CD4-positive, alpha-beta T cell treated with Interleukin-17A for 1 hour (primary cell): ENCODE measurements at places on chromosomes 2 and 18.

DNA sequence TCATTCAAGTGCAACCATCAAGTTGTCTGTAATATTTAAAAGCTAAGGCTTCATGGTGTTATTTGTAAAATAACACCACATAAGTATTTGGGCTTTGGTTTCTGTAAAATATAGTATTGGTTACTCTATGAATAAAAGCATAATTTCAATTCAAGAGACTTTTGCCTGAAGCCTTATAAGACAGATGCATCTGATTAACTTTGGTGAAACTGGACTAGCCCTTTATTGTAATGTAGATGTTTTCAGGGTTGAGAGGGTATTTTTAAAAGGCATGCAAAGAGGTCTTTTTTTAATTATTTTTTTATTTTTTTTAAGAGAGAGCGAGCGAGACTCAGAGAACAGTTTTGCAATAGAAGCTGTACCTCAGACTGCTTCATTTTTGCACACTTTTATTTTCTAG, 66.5 kb downstream of the ASXL3 start:
- no peak for DNase-seq

DNA sequence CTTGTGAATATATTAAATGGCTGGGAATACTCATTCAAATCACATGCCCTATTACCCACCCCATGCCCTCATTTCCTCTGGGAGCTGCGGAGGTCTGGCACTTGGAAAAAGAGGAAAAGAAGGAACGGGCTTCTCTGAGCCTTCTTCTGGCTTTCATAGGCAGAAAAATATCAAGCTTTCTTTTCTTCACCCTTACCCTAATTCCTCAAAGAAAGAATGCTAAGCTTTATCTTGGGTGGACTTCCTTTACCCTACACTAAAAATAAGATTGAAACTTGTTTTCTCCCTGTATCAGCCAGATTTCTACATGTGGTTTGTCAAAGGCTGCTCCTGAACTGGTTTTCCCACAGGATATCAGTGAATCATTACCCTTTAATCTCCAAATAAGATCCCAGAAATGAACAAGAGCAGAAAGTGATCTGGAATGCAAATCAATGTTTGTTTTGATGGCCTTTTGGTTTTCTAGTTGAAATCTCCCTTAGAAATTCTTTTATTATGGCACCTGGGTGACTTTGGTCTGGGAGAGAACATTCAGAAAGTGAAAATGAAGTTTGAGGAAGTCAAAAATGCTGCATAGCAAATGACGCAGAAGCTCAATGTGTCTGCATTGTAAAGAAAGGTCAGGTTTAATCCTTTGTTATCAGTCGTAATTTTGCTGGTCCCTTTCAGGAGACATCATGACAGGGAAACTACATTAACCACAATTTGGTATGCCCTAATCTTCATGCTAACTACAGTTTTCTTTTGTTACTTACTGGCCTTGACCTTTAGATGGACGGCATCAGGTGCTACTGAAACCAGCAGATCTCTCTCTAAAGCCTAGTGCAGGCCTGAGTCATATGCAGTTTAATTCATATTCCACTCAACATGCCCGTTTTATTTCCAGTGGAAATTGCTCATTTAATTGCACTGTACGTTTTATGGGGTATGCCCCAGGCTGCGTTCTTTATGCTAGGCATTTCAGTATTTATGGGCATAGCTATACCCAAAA, 46.6 kb upstream of the HNRNPA3 start:
- peak; percentile 31 for DNase-seq

DNA sequence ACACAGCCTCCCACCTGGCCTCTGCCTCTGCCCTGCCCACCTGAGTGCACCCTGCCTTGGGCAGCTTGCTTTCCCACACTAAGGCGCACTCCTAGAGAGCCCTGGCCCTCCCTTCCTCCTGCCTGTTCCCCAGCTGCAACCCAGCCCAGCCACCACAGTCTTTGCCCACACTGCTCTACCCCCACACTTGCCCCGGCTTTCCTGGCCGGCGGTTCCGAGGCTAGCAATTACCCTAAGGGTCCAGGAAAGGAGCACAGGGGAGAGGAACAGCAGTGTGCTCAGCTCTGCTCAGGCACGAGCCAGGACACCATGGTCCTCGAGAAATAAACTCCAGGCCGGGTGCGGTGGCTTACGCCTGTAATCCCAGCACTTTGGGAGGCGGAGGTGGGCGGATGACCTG, 237.8 kb upstream of the RAB6C start:
- no peak for DNase-seq

- DNase-seq: no peak
Measured at GRCh38 chr2:233965032-233965603, 47.9 kb downstream of the TRPM8 start.

DNA sequence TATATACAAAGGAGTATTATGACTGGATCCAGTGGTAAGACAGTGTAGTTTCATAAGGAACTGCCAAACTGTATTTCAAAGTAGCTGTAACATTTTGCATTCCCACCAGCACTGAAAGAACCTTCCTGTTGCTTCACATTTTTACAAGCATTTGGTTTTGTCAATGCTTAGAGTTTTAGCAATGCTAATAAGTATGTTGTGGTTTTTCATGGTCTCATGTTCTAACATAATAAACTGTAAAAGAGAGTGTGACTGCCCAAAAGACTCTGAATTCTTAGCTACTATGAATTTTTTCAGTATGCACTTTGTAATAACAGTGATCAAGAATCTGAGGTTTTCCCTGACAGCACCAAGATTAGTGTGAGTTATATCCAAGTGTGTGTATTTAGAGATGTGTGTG, 604.2 kb downstream of the XIRP2 start:
- no peak for DNase-seq

DNA sequence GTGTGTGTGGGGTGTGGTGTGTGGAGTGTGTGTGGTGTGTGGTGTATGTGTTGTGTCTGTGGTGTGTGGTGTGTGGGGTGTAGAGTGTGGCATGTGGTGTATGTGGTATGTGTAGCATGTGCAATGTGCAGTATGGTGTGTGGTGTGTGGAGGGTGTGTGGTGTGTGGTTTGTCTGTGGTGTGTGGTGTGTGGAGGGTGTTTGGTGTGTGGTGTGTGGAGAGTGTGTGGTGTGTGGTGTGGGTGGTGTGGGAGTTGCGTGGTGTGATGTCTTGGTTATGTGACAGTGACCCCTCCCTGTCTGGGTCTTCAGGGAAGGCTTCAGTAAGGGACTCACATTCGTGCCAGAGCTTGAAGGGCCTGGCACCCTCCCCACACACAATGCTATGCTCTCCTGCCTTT, 718.2 kb upstream of the SOX11 start:
- no peak for DNase-seq

- DNase-seq: peak; percentile 74
Measured at GRCh38 chr18:48814490-48815178, 136.1 kb downstream of the SMAD7 start.

- DNase-seq: peak; percentile 14
Measured at GRCh38 chr2:218570850-218571249, 2.2 kb downstream of the CNOT9 start.

DNA sequence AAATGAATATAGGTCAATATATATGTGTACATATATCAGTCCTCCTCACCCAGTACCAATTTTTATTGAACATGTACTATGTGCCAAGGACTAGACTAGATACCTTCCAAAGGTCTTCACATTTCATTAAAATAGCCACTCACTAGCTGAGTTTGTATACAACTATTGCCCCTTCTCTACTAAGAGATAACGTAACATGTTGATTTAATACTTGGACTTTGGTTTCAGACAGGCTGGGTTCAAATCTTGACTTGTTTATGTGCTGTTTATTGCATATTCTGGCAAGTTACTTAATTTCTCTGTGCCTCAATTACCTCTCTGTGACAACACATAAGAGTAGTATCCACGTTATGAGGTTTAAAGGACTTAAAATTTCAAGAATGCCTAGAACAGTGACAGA, 184.5 kb downstream of the MTX2 start:
- DNase-seq: no peak

- DNase-seq: no peak
Measured at GRCh38 chr2:42916324-42916723, 123.9 kb upstream of the HAAO start.

- DNase-seq: no peak
Measured at GRCh38 chr2:144679942-144680341, 160.0 kb upstream of the ZEB2 start.

DNA sequence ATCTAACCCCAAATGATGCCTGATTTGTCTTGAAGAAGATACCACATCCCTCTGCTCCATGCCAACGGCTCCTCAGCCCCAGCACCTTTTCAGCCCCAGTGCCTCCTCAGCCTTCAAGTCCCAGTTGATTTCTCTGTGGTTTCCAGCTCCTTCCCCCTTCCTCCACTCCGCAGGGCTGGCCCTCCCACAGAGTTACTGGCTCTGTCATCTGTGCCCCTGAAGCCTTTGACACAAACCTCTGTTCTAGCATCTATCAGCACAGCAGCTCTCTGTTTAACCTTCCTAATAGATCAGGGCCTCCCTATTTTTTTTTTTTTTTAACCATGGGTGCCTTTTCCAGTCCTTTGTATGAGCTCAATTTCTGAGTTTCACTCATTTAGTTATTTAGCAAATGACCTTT, 201.3 kb upstream of the CXCR4 start:
- DNase-seq: no peak

DNA sequence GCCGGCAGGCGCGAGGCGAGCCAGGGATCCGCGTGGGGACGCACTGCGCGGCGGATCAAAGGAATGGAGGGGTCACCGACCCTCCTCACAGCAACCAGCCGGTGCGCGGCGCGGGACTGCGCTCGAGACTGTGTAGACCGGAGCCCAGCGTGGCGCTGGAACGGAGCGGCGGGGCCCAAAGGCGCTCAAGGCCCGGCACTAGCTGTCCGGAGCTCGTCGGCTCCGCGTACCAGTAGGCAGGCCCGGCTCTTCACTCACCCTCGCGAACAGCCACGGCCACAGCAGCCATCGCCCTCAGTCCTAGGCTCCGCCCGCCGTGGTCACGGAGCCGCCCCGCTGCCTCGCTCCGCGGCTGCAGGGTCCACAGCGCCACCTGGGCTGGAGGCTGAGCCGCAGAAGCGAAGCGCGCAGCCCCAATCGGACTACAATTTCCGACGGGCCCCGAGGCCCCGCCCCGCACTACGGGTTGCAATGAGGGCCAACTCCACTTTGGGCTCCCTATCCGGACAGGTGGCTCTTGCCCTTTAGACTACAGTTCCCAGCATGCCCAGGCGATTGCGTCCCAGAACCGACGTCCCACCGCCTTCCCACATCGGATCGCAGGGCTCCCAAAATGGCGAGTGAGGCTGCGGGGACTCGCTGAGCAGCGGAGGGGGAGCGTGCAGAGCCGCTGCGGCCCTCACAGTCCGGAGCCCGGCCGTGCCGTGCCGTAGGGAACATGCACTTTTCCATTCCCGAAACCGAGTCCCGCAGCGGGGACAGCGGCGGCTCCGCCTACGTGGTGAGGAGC, at the start of the genes EIF2B4 and SNX17:
TSS of gene EIF2B4 (minus strand) at position 313 of the 790 bp plus-strand sequence. CDS start at position 289, 24 bp downstream.
TSS of gene SNX17 (plus strand) at position 591 of the 790 bp plus-strand sequence. CDS start at position 719, 128 bp downstream.
- peak; percentile 100 for DNase-seq

DNA sequence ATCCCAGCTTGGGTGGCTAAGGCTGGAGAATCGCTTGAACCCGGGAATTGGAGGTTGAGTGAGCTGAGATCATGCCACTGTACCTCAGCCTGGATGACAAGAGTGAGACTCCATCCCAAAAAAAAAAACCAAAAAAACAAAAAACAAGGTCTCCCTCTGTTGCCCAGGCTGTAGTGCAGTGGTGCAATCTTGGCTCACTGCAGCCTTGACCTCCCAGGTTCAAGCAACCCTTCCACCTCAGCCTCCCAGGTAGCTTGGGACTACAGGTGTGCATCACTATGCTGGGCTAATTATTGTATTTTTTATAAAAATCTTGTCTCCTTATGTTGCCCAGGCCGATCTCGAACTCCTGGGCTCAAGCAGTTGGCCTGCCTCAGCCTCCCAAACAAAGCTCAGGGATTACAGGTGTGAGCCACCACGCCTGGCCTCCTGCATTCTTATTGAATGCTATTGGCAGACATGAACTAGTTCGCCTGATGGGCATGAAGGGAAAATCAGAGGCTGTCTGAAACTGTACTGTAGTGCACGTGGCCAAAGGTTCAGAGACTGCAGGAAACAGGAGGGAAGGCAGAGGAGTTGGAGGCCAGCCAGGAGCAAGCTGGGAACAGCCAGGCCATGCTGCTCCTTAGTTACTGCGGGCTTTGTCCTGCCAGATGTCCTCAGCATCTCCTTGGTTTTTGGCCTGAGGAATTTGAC, 16.0 kb upstream of the ASXL2 start:
- no peak for DNase-seq
